ENCODE measurements at places on chromosomes 2 and 18.

- no peak for DNase-seq
These were observed 229.5 kb downstream of the ETAA1 start for GRCh38 chr2:67626656-67627055.

GRCh38 chr18:62828852-62829251, 113.5 kb downstream of the PHLPP1 start:
- no peak for DNase-seq

DNA sequence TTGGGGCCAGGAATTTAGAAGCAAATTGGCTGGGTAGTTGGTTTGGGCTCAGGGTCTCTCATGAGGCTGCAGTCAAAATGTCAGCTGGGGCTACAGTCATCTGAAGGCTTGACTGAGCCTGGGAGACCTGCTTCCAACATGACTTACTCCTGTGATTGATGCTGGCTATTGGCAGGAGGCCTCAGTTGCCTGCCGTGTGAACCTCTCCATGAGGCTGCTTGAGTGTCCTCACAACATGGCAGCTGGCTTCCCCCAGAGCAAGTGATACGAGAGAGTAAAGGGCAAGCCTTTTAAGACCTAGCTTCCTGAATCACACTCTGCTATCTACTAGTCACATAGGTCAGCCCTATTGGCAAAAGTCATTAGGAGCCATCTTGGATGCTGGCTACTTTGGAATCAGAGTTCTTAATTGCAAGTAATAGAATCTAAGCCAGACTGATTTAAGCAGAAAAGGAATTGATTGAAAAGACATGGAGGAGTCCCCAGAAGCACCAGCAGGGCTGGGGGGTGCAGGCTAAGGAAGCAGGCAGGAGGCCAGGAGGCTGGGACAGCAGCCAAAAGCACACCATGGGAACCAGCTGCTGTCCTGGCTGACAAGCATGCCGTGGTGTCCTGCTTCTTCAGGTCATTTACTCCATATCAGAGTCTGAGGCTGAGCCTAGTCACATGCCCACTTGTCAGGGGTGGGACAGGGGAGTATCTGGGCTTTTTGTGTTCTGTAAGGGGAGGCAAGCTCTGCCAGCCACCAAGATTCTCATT, 7.8 kb upstream of the GIGYF2 start:
- no peak for DNase-seq

GRCh38 chr2:27720004-27720551, 51.4 kb upstream of the MRPL33 start:
- DNase-seq = peak; percentile 82

DNA sequence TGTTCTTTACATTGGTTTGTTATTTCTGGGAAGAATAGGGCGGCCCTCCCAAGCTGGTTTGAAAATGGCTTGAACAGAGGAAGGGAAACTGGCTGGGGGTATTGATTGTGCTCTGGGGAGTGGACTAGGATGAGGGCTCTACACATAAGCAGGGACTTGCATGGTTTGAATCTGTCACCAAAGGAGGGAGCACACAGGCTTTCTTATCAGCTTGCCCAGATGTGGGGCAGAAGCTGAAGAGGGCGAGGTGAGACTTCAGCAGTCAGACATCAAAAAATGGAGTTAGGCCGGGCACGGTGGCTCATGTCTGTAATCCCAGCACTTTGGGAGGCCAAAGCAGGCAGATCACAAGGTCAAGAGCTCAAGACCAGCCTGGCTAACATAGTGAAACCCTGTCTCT, 7.2 kb upstream of the RAB12 start:
- no peak for DNase-seq

- no peak for DNase-seq
These were observed 39.0 kb downstream of the VAPA start for GRCh38 chr18:9952633-9953416.

GRCh38 chr2:19623488-19623887, 265.1 kb upstream of the OSR1 start:
- DNase-seq = no peak
